ENCODE measurements at places on chromosomes 16 and 17.

- no peak for DNase-seq
These were observed 20.3 kb downstream of the PITPNM3 start for GRCh38 chr17:6536053-6536452.

DNA sequence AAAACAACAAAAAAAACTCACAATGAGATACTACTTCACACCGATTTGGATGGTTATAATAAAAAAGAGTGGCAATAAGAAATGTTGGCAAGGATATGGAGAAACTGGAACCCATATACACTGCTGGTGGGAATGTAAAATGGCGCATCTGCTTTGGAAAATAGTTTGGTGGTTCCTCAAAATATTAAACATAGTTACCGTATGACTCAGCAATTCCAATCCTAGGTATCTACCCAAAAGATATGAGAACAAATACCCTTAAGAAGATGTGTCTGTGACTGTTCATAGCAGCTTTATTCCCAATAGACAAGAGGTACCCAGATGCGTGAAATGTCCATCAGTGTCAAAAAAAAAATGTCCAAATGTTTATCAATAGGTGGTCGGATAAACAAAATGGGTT is 7.2 kb downstream of the CPPED1 start:
- no peak for DNase-seq

DNA sequence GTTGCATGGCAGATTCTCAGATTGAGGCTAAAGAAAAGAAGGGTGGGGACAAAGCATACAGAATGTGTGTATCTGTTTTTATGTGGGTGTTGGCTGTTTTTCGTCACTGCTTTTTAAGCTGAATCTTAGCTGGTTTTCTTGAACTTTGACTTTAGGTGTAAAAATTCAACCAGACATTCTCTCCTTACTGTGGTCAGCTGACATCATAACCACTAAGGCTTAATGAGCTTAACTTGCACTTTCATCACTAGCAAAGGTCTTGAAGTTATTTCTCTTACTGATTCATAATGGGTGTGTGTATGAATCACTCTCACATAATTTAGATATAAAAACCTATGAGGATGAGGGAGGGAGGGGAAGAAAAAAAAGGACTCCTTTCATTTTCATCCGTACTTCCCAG is 4.0 kb upstream of the CDC6 start:
- DNase-seq: no peak

DNA sequence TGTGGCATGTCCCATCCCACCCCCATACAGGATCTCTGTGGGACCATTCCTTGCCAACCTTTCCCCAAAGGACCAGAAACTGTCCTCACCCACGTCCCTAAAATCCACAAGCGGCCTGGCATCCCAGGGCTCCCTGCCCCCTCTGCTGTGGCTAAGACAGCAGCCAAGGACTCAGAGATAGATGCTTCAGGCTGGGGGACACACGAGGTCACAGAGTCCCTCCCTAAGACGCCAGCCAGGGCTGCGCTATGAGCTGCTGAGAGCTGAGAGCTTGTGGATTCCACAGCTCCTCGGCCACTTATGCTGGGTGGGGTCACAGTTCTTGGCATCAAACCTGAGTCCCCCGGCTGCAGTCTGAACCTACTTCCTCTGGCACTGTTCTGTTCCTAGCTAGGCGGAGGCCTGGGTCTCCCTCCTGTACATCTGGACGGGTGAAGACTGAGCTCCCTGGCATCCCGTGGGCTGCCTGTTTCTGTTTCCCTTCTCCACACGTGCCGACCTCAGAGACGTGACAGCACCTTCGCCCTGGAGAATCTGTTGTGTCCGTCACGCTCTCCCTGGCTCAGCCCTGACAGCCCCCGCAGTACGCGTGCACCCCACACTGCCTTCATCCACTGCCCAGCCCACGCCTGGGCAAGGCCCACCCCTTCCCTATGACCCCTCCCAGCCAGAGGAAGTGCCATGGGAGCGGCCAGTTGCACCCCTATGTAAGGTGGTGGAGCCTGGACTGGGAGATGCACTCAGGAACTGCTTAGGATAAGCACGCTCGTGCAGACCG is 61.2 kb downstream of the ENGASE start:
- DNase-seq: no peak
